ENCODE measurements at places on chromosomes 5 and 9.

- no peak for DNase-seq
Measured at GRCh38 chr9:13974891-13975290, 339.1 kb downstream of the NFIB start.

DNA sequence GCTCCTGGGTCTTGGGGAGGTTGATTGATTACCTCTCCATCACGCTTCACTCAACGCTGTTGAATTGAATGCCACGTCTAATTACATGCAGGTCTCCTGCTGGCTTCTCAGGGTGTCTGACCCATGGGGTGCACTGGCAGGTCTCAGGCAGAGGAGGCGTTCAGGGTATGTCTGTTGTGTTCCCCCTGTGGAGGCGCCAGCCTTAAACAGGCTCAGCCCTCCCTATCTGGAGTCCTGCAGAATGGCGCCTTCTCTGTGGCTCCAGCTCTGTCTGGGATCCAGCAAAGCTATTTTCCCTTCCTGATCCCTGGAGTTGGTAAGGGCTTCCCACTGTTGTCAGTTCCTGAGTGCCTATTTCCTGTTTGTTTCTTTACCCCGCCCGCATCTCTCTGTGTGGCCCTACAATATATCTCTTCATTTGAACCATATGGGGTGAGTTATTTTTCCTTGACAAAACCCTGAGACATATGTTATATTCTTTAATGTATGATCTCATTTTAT is 150.0 kb downstream of the NTRK2 start:
- DNase-seq, result no peak

DNA sequence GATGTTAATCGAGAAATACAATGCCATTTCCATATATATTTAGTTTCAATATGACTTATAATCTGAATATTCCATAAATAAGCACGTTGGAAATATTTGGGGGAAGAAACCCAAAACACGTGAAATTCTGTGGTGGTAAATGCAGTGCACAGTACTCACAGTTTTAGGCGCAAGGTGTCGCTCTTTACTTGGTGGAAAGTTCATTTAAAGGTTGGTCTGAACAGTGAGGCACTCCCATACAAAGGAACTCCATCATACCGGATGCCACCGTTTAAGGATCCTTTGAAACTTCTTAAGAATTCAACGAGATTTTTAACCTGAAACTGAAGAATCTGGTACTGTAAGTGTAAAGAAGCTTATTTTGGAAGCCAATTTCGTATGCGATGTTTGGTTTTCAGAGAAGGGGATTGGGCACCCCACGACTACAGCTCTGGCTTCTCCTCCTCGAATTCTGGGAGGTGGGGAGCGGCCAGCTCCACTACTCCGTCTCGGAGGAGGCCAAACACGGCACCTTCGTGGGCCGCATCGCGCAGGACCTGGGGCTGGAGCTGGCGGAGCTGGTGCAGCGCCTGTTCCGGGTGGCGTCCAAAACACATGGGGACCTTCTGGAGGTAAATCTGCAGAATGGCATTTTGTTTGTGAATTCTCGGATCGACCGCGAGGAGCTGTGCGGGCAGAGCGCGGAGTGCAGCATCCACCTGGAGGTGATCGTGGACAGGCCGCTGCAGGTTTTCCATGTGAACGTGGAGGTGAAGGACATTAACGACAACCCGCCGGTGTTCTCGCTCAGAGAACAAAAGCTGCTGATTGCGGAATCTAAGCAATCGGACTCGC is at the start of gene PCDHA11:
TSS of gene PCDHA11 (plus strand) at position 237 of the 834 bp plus-strand sequence. CDS start at position 384, 147 bp downstream.
- DNase-seq, result no peak

DNA sequence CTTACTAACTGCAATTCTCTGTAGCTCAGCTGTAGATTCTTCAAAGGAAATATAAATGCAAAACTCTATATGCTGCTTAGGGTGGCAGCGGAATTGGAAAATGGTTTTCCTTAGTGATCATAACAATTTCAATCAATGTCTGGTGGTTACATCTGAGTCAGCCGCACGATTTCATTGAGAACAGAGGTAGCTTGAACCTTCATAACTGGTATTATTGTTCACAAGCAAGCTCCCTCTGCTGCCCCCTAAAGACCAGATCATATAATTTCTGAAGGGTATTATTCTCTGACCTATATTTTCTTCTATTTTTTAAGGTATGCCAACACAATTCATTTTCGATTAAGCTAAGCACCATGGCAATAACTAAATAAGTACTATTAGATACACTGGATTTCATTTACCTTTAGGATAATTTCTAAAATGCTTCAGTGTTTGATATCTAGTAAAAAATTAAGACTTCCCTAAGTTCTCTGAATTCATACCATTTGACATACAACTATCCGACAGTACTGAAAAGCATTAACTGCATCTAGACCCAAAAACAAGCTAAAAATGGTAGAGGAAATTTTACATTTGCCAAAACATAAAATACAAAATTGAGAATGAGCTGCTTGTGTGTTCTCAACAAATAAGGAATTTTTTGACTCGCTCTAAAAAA is 181.1 kb upstream of the SPEF2 start:
- peak; percentile 54 for DNase-seq

- DNase-seq, result no peak
Measured at GRCh38 chr9:89483592-89484474, 14.1 kb downstream of the SEMA4D start.

Data from choroid plexus epithelial cell (primary cell).